ENCODE measurements at places on chromosomes 2 and 18.

DNA sequence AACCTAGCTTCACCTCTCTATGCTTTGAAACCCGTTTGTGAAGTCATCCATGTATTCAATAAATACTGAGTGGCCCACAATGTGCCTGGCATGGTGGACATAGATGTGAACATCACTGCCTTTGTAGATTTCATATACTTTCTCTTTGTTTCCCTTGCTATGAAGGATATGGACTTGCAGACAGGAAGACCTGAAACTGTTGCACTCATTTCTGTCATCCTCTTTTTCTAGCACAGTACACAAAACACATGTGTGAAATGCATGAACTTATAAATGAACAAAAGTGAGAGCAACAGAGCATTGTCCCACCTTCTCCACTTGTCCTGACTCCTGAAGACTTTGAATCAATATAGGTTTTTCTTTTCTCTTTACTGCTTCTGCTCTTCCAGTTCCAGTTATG is 249.4 kb upstream of the LINC00305 start:
- no peak for DNase-seq

GRCh38 chr2:56680971-56681631 is 497.3 kb downstream of the CCDC85A start:
- peak; percentile 71 for DNase-seq

DNA sequence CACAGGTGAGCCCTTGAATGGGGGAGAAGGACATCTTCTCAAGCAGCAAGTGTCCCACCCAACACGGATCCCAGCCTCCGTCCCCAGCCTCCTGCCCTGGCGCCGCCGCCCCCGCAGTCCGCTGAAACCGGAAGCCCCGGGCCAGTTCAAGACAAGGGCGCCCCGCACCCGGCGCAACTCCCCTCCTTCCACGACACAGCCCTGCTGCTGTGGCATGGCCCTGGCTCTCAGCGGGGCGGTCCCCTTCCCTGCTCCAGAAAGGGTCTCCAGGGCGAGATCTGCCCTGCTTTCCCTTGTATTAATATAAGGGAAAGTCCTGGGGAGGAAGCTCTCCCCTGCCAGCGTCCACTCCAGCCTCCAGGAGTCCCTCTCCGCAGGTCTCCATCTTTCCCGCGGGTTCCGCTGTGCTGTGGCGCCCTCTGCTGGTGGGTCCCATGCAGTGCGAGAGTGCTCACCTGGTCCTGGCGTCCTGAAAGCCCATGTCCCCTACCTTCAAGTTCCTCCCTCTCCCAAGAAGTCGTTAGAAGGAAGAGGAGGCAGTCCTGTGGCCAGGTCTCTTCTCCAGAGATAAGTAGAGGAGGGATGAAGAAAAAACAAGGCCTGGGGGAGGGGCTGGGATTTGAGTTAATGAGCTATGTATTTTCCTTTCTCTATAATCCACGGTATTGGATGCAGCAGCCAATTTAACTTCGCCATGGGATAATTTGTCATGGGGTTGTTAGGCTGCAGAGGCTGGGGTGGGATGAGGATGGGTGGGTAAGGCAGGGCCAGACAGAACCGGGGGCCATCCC is 176.0 kb downstream of the SMAD2 start:
- no peak for DNase-seq

- DNase-seq, result no peak
Observed at GRCh38 chr18:56176751-56177150, 461.6 kb downstream of the TXNL1 start.

DNA sequence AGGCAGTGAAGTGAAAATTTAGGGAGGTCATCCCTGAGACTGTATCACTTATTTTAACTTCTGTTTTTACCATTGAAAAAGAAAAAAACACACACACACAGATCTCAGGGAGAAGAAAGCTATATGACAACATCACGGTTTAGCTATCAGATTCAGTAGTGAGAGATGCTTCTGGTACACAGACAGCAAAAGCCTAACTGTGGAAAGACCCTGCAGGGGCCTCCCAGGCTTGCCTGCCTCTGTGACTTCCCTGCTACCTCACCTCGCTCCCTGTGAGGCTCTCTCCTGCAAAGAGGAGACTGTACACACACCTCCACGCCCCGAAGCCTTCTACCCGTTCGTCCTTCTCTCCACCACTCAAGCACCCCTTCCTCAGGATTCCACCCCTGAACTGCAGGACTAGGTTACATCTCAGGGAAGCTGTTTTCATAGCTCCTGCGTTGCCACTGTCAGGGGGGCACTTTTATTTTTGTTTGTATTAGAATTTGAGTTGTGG is 86.3 kb downstream of the EPB41L3 start:
- DNase-seq, result no peak

DNA sequence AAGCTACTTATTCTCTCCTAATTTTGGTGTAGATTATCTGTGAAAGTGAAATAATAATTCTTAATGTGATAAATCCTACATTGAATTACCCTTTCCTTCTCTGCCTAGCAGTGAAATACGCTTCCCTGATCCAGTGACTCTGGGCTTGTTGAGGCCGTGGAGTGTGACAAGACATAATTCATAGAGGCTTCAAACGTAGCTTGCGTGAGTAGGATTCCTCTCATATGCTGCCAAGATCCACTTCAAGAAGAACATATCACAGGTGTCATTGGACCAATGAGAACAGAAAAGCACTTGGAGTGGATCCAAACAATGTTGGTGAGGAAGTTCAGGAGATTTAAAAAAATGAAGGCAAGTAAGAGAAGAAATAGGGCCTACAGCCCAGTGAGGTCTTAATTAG is 221.3 kb upstream of the TMEFF2 start:
- no peak for DNase-seq

DNA sequence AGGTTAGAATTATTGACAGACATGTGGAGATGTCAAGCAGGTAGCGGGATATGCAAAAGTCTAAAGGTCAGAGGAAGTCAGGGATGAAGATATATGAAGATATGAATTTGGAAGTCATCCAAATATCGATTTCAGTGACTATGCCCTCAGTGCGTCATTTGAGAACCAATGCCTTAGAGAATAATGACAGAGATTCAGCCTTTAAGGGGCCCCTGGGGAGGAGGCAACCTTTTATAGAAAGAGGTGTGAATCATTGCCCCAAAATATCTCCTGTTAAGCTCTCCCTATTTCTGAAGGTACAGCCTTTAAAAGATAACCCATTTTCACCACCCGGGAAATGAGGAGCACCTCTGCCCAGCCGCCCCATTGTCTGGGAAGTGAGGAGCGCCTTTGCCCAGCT is 223.4 kb downstream of the NCKAP5 start:
- no peak for DNase-seq

DNA sequence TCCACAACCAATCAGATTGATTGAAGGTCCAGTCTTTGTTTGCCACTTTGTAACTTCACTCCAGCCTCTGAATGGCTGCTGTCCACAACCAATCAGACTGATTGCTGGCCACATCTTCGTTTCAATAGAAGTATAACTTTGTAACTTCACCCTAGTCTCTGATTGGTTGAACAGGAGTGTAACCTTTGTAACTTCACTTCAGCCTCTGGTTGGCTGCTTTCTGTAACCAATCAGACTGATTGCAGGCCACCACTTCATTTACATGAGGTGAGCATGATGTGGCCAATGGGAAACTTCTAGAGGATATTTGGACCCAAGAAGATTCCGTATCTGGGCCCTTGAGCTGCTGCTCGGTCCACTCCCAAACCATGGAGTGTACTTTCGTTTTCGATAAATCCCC is 16.9 kb upstream of the ALPP start:
- DNase-seq, result no peak

- no peak for DNase-seq
Observed at GRCh38 chr18:57336343-57336742, 16.0 kb upstream of the ST8SIA3 start.

DNA sequence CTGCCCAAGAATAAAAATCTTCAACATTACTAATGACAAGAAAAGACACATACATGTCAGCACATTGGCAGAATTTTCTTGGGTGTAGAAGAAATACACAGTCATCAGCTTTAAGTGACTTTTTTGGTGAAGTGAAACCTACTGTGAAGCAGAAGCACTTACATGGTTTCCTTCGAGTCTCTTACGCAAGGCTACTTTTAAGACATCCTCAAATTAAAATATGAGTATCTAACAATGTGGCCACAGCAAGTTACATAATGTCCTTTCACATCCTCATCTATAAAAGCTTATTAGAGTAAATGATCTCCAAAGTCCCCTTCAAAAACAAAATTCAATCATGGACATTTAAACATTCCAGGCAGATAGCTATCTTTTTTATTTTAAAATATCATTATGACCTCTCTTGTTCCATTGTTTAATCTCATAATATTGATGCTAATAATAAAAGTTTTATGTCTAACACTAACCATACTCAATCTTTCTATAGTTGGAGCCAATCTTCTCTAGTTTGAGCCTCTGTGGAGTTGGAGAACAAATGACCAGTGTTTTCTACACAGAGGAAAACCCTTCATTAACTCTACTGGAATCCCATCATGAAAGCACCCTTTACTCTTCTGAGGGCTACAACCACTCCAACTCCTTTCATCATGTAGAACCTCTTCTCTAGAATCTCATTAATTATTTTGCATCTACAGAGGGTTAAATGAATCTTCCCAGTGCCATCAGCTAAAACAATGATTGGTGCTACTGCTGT is 182.2 kb upstream of the ZFP36L2 start:
- DNase-seq, result no peak

DNA sequence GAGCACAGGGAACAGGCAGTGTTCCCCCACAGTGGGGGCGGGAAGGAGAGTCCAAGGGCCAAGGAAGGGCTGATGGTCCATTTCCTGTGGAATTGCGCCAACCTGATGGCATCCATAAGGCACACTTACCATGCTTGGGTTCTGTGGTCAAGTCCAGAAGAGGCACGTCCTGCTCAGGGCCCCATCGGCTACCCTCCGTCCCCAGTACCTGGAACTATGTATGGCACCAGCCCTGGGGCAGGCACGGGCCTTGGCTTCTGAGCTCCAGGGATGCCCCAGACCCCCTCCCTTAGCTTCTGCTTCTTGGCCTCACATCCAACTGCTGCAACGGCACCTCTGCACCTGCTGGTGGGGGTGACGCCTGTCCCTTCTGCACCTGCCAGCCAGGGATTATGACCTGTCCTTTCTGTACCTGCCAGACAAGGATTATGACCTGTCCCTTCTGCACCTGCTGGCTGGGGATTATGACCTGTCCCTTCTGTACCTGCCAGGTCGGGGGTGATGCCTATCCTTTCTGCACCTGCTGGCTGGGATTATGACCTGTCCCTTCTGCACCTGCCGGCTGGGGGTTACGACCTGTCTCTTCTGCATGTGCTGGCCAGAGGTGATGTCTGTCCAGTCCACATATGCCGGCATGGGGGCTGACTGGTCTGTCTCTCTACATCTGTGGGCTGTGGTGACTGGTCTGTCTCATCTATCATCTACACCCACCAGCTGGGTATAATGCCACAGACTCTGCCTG is 45.4 kb upstream of the SNTG2 start:
- no peak for DNase-seq

DNA sequence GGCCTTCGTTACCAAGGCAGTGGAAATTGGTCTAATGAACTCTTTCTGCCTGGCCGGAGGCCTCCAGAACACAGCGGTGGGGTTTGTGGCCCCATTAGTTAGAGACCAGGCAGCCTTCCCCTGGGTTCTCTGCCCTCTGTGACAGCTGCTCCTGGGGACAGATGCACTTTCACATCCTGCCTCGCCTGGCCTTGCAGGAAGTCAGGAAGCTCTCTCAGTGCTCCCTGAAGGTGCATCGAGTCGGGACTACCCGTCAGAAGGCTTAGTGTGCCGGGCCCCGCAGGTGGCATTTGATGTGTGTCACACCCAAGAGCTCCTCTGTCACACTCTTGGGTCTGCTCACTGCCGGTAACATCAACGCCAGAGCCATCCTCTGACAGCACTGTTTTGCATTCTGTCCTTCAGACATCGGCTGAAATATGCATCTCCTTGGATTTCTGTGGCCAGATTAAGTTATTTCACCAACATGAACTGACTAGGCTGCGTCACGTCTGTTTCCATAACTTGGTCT is 158.3 kb downstream of the LDLRAD4 start:
- no peak for DNase-seq

GRCh38 chr2:3200420-3200939 is 177.1 kb downstream of the EIPR1 start:
- DNase-seq, result no peak

- DNase-seq, result no peak
Observed at GRCh38 chr2:166610180-166610912, 116.3 kb upstream of the SCN7A start.

DNA sequence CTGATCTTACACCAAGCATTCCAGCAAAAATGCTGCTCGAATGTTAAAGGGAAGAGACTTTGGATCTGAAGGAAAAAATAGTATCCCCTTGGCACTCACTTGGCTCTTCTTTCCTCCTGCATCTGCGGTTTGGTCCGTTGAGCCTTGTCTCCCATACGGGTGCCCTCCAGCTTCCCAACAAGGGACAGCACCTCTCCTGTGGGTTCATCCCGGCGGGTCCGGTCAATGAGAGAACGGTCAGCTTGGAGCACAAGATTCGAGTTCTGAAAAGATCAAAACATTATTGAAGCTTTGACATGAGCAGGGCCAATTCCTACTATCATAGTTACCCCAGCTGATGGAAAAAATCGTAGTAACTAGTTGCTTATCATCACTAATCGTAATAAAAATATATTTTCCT is 740 bp downstream of the SNRNP200 start:
- no peak for DNase-seq

- no peak for DNase-seq
Observed at GRCh38 chr2:14608245-14608644, 24.3 kb upstream of the LRATD1 start.

DNA sequence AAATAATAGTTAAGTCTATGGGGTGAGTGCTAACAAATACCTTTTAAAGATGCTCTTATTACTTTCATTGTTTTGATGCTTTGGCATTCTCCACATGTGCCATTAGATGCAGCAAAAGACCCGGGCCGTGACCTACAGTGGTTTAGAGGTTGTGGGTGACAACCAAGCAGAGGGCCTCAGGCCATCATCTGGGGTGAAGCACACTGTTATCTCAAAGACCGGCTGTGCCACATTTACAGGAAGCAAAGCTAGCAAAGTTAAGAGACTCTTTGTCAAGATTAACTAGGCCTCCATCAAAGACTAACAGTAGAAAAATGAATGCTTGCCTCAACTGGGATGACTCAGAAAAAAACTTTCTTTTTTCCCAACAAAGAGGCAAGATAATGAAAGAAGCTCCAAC is 695.3 kb downstream of the SATB2 start:
- no peak for DNase-seq

- DNase-seq, result no peak
Observed at GRCh38 chr18:23619388-23619881, 33.1 kb upstream of the NPC1 start.

DNA sequence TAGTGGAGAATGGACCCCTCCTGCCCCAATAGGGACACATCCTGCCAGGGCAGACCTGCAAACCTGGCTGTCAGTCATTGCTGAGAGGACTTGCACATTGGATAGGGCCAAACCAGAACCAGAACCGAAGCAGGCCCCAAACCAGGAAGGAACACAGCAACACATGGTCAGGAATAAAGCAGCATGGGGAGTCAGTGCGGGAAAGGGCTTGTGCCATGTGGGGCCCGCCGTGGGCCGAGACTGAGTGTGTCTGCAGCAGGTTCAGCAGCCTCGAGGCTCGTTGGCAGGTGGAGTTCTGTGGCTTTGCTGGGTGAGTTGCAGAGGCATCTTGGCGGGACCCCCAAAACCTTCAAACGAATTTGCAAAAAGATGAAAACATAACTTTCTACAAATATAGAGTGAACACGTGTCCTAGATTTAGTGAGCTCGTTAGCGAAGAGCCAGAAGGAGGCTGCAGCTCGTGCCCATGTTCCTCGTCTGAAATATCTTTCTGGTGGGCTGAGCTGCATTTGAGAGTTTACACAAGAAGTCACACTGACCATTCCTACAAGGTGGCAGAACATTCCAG is 44.9 kb upstream of the LDLRAD4 start:
- DNase-seq, result no peak

GRCh38 chr2:42342795-42343241 is 18.2 kb downstream of the COX7A2L start:
- no peak for DNase-seq

GRCh38 chr2:217666338-217666737 is 336.5 kb downstream of the TNS1 start:
- no peak for DNase-seq
